ENCODE measurements at places on chromosomes 3 and 15. TPM values are rescaled to one million over a fixed set of nuclear protein-coding genes. Genes with fewer than 3 reads are reported as not detected.

GRCh38 chr15:101362986-101363566 lies 68.0 kb upstream of the SNRPA1 start:
- DNase-seq: no peak

CHRFAM7A gene
- total RNA-seq: not detected

ZCWPW2 gene
- total RNA-seq: not detected

CTXN2 gene
- not detected for total RNA-seq

DNA sequence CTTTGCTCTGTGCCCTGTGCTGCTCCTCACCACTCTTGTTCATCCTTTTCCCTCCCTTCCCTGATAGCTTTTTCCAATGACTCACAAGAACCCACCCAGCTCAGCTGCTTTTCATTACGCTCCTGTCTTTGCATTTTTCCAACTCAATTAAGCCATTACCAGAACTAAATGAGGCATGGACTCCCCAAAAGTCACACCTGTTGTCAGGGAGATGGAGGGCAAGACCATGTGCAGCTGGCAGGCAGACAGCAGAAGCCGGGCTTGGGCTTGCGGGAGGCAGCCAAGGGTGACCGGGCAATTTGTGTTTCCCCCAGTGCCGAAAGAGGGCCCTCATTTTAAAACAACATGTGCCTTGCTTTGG lies 64.3 kb downstream of the CASR start:
- no peak for DNase-seq
